Dermis microvascular lymphatic vessel endothelial cell (primary cell): ENCODE measurements at places on chromosomes 2 and 18.
A peak's percentile ranks its signal among the peaks of the same experiment; 100 is the strongest.

GRCh38 chr2:100281521-100282438 is 40.5 kb downstream of the LONRF2 start:
- DNase-seq: no peak

DNA sequence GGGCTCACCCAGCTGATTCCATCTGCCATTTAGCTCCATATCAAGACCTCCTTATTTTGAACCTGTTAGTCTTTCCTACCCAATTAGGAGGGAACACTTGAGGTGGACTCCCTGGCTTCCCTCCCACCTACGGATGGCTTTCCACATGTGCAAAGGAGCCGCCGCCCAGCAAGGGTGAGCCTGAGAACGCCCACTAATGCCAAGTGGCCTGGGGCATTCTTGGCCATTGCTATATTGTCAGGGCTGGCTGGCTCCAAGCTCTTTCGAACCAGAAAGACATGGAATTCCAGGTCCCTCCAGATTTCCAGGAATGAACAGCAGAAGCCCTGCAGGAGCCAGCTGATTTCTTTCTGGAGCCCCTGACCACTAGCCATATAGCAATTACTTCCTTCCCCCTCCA is 196.2 kb downstream of the SMAD7 start:
- no peak for DNase-seq

- no peak for DNase-seq
These were observed 21.2 kb downstream of the SPRED2 start for GRCh38 chr2:65411056-65411795.

- DNase-seq: no peak
These were observed 52.6 kb upstream of the ATP5MC3 start for GRCh38 chr2:175234153-175234552.

- no peak for DNase-seq
These were observed 164.0 kb downstream of the MYO3B start for GRCh38 chr2:170341684-170342623.

GRCh38 chr2:219985017-219985416 is 357.6 kb downstream of the SLC4A3 start:
- DNase-seq: no peak

DNA sequence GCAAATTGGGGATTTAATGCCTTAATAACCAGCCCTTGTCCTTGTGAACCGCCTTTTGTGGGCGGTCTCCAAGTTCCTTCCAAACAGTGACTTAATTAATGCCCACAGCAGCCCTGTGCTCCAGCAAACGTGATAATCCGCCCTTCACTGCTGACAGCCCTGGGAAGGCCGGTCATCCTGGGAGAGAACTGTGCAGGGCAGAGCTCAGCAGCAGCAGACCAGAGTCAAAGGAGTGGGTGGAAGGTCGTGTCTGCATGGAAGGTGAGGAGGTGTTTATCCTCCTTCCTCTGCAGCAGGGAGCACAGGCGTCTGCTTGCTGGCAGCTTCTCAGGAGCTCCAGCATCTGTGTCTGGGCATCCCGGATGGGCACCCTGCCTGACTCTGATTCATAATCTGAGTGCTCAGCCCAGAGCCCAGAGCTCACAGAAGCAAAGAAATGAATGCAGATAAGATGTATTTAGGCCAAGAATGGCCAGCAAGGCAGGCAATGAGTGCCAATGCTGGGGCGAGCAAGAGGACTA is 270.0 kb upstream of the PXDN start:
- no peak for DNase-seq

DNA sequence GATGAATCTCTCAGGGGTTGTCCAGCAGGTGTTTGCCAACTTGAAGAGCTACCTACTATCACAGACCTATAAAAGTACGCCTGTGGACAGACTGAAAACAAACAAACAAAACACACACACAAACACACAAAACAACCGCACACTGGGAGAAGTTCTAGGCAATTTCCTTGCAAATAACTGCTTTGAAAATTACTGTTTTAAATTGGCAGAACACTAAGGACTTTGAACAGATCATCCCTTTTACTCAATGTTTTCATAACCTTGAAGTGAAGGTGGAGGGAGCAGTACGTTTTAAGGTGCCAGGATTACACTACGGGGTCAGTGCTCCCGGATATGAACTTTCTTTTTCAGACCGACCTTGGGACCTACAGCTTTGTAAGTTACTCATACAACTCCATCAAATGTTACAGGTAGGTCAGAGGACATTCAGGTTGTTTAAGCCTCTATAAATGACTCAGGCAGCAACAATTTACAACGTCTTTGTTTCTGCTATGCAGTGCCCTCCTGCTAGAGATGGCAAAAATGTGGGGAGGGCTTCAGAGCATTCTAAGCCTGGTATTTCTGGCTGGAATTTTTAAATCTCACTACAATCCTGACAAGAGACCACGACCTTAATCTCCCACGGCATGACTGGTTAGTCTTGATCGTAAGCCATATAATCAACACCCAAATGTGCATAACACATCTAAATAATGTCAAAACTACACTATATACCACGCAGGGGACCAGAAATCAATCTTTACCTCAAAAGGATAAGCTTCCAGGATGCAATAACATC is 1.4 kb upstream of the SLC20A1 start:
- DNase-seq: no peak

DNA sequence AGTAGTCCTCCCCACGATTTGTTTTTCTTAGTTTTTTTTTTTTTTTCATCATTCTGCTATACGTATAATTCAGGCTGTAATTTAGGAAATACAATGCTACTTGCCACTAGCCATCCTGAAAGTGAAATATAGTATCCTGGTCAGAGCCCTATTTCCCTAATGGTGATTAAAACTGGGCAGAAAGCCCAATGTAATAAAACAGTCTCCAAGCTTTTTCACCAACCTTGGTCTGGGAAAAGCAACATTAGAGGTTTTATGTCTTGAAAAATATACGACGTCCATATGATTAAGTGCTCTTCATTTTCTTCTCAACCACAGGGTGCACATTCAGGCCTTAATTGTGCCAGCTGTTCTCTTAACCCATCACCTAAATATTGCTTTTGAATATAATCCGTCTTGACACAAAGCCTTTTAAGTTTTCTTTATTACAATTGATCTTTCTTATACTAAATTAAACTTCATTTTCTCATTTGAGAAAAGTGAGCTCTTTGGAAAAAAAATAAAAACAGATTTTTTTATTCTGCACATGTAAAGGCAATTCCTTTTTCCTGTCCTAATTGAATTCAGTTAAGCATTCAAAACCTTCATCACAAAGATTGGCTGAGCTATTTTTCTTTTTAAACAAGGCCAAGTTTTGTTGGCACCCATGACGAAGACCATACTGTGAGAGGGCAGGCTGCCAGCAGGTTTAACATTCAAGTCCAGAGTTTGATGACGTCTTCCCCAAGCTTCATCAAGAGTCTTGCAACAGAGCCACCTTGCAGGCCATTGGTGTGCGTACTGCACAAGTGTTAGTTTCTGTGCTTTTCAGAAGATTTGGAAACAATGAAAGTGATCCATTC is 52.7 kb downstream of the MAP2 start:
- no peak for DNase-seq

- DNase-seq: peak; percentile 12
These were observed 37.0 kb downstream of the SMCHD1 start for GRCh38 chr18:2692508-2692907.
